ENCODE measurements at places on chromosomes 16 and 17.

GRCh38 chr17:38559051-38559879, 46.5 kb downstream of the SRCIN1 start:
- DNase-seq: peak; percentile 89

DNA sequence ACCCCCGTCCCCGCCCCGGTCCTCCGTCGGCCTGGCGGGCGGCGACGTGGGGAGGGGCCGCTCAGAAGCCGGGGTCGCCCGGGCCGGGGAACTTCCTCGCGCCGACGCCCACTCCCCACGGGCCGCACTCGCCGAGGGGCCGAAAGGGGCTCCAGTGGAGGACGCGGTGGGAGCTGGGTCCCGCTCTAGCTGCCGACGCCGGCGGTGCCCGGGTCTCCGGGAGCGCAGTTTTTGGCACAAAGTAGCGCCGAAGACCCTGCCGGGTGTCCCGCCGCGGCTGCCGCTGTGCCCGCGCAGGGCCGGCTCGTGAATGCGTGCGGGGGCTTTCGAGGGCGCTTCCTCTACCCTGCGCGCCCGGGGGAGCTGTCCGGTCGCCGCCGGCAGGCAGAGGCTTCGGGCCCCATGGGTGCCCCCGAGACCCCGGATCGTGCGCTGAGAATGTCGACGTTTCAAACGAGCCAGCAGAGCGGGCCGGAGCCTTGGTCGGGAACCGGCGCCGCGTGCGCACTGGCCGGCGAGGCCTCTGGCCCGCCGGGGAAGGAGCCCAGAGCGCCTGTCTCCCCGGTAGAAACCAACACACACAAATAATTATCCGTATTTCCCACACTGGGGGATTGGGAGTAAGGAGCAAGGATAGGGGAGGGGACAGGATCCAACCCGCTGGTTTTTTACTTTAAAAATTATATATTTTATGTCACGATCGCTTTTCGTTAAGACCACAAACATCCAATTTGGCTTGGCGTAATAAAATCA, 46.6 kb upstream of the SLC38A10 start:
- DNase-seq: no peak

- no peak for DNase-seq
Observed at GRCh38 chr17:44279666-44280391, 11.9 kb upstream of the SLC4A1 start.

- no peak for DNase-seq
Observed at GRCh38 chr17:38728290-38728831, 1.8 kb upstream of the CISD3 start.

- DNase-seq: no peak
Observed at GRCh38 chr16:825341-826061, 25.0 kb upstream of the GNG13 start.

- DNase-seq: no peak
Observed at GRCh38 chr16:2009791-2010510, at the start of gene ZNF598. ZNF598 (minus strand) TSS chr16:2009821.

DNA sequence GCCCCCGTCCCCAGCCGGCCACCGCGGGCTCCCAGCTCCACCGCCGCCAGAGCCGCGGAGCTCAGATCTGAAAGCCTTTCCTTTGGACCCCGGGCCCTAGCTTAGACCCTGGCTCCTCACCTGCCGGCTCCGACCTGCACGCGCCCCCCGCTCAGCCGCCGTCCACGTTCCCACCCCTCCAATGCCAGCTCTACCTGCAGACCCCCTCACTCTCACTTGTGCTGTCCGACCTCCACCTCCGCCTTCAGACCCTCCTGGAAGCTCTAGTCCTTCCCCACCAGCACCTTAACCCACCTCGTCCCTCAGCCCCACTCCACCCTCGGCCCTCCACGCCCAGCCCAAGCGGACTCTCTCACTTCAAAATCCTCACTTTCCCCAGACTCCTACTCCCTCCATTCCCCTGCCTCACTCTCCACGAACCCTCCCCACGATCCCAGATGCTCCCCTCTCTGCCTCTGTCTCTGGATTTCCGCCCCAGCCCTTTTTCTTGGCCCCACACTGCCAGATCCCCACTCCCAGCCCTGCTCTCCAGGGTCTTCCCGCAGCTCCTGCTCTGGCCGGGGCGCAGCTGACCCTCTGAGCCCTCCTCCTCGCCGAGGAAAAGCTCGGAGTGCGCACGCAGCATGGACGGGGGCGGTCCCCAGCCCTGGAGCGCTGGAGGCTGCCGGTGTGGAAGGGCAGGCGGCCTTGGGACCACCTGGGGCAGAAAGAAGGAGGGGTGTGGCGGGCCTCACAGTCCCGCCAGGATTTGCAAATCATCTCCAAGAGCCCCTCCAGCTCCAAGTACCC, at the start of gene TMEM114:
TSS of gene TMEM114 (minus strand) at position 612 of the 789 bp plus-strand sequence. CDS start 673 bp downstream, outside the sequence.
- DNase-seq: no peak

DNA sequence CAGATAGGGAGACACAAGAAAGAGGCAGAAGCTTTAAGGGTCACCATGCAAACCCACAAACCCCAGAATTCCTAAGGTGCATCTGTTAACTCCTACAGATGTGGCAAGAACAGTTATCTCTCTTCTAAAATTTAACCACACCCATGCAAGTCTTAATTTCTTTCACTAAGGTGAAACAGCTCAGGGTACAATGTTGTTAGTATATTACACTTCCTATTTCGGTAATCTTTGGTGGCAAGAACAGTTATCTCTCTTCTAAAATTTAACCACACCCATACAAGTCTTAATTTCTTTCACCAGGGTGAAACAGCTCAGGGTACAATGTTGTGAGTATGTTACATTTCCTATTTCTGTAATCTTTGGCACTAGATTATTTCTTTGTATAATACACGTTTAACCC, 6.6 kb downstream of the CCL23 start:
- DNase-seq: no peak

- no peak for DNase-seq
Observed at GRCh38 chr16:1073566-1074378, 1.2 kb downstream of the SSTR5 start.

- no peak for DNase-seq
Observed at GRCh38 chr17:67335245-67335835, 31.0 kb downstream of the PSMD12 start.

DNA sequence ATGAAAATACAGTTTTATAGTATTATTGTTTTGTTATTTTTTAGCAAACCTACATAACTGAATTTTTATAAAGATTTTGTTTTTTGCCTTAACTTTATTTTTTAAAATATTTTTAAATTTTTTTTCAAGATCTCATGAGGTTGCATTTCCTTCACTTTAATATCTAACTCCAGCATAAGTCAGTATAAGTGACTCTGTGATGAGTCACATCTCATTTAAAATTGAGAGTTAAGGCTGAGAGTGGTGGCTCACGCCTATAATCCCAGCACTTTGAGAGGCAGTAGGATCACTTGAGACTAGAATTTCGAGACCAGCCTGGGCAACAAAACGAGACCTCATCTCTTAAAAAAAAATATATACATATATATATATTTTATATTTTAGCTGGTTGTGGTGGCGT, 44.0 kb downstream of the NLK start:
- DNase-seq: no peak

DNA sequence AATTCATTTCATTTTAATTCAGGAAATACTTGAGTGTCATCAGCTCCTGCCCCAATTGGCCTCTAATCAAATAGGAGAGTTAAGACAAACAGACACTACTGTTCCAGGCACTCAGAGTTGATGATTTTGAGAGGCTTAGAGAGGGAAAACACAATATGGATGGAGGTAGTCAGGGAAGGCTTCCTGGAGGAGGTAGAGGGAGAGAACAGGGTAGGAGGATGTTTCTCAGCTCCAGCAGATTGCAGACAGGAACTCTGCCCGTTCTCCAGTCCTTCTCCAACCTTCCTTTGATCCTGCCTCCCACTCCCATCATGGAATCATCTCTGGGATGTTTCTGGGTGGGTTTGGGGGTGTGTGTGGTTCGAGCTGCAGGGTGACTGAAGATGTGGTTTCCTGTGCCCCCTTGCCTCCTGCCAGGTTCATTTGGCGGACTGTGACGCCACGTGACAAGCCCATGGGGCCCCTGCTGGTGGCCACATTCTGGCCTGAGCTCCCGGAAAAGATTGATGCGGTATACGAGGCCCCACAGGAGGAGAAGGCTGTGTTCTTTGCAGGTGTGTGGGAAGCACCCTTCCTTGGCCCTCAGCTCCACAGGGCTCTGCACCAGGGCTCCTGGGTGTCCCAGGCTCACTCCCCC, 12.2 kb upstream of the LPCAT2 start:
- no peak for DNase-seq

GRCh38 chr17:58156839-58157803, 8.9 kb downstream of the OR4D1 start:
- no peak for DNase-seq

DNA sequence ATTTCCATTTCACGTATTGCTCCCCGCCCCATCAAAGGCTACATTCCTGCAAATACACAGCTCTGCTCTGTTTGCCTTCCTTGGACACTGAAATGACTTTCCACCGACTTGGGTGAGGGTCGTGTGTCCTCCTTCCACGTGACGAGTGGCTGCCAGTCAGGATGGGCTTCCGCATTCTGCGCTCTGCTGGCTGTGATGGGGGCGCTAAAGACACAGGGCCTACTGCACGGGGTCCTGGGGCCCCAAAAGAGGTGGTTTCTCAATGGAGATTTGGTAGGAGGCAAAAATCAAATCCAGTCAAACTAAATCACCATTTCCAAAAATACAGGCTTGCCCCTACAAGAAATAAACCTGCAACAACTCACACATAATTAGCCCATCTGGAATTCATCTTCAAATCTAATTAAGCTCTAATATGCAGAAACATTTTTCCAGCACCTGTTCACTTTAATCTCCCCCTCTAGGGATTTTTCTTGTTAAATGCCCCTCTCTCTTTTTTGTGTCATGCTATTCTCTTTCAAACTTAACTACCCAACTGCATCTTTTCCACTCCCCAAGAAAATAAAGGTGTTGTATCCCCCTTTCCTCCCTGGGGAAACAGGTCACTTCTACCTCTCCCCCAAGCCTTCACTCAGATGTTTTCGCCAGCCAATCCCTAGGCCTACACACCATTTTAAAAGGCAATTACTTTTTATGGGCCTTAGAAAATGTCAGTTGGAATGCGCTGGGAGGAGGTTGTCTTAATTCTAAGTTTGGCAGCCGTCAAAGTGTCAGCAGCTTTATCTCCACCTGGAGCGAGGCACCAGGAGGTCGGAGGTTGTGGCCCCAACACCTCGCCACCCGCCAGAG, 21.9 kb upstream of the FAAP100 start:
- no peak for DNase-seq

DNA sequence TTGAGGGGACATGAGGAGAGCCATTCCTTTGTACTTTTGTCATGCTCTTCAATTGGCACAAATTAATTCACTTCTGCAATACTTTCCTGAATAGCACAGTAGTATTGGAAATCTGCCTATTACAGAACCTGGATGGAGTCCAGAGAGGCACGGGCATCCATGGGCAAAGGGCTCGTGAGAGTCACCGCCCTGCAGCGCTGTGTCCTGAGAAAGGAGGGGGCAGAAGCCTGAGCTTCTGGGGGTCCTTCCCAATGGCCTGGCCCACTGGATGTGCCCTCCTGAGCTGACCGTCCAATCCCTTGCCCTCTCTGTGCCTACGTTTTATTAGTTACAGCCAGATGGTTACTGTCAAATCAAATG, 3.5 kb downstream of the G6PC1 start:
- no peak for DNase-seq

DNA sequence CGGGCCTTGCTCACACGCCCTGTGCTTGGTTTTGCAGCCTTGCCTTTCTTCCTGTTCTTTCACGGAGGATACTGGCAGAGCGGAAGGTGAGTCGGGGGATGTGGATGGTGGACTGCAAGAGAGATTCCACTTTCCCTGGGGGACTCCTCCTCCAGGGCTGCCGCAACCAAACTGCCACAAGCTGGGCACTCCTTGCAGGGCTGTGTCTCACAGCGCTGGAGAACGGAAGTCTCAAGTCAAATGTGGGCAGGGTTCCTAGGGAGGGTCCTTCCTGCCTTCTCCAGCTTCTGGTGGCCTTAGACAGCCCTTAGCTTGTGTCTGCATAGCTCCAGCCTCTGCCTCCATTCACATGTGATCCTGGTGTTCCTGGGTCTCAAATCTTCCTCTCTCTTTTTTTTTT, 11.4 kb upstream of the BIRC5 start:
- no peak for DNase-seq

GRCh38 chr17:82160075-82160474, 52.6 kb downstream of the CCDC57 start:
- DNase-seq: no peak

GRCh38 chr16:17724242-17724898, 253.6 kb upstream of the XYLT1 start:
- DNase-seq: no peak

DNA sequence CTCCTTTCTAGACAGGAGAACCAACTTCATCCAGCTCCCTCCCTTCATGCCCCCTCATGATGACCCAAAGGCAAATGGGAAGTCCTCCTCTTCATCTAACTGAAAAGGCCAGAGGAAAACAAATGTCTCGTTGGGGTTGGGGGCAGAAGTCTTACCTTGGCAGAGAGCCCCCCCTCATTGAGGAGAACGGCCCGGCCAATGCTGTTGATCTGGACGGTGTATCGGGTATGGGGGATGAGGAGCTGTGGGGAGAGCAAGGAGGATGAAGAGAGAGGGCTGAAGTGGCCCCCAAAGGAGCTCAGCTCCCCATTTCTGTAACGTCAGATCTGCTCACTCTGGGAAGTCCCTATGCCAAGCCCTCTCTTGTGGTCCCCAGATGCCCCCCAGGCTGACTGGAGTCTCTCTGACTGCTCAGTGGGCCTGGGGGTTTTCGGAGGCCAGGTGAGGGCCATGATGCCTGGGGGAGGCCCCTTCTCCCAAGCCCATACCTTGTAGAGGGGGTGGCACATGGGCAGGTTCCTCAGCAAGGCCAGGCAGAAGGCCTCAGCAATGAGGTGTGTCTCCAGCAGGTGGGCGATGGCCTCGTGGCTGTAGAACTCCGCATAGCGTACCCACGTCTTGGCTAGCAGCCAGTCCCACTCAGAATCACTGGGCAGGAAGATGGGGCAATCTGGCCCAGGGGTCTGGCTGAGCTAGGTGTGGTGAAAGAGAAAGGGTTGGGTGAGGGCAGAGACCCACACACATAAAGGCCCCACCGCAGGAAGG, 10.8 kb downstream of the ALOX12B start:
- DNase-seq: no peak

DNA sequence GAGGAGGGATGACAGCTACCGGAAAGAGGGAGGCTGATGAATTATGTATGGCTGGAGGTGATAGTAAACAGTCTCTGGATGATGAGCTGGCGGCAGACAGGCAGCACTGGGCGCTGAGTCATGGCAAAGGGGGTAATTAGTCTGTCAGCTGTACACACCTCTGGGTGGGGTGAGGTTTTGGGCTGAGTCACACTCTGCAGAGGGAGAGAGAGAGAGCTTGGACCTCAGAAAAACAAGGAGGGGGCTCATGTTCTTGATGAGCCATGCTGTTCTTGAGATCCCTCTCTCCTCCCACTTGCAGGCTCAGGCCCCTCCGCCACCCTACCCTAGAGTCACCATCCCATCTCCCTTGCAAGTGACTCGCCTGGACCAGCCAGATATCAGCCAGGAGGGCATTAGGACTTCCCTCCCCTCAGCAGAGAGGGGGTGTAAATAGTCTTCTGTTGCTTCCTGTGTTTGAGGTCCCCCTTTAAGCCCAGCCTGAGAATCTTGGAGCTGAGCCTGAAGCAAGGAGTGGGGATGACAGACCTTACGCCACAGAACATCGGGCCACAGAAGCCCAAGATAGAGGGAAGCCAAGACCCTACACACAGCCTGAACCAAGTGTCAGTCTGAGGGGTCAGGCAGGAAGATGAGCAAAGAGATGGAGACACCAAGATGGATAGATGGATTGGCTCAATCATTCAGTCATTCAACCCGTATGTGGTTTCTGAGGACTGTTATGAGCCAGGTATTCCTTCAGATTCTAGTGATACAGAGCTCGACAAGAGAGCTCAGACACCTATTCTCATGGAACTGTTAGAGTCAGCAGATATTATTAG, 383.2 kb upstream of the CCL2 start:
- DNase-seq: no peak

Data from NCI-H1048 (cell line).